ENCODE measurements at places on chromosomes 16 and 17.

GRCh38 chr17:83148317-83149028 is 69.1 kb downstream of the METRNL start:
- DNase-seq: no peak

DNA sequence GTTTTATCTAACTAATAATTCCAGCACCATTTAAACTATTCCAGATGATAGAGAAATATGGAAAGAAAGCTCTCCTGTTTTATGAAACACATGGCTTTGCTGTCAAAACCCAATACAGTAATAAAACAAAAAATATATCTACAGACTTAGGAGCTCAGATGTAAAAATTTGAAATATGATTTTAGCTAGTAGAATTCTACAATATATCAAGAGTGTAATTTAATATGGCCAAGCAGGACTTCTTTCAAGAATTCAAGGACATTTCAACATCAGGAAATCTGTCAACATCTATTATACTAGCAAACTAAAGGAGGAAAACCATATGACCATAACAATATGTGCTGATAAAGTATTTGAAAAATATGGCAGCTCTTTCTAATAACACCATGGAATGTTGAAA is 57.5 kb downstream of the CCDC182 start:
- DNase-seq: no peak

GRCh38 chr16:52436339-52437276 is 110.3 kb downstream of the TOX3 start:
- no peak for DNase-seq

GRCh38 chr16:13269905-13270528 is 368.6 kb downstream of the SHISA9 start:
- no peak for DNase-seq

DNA sequence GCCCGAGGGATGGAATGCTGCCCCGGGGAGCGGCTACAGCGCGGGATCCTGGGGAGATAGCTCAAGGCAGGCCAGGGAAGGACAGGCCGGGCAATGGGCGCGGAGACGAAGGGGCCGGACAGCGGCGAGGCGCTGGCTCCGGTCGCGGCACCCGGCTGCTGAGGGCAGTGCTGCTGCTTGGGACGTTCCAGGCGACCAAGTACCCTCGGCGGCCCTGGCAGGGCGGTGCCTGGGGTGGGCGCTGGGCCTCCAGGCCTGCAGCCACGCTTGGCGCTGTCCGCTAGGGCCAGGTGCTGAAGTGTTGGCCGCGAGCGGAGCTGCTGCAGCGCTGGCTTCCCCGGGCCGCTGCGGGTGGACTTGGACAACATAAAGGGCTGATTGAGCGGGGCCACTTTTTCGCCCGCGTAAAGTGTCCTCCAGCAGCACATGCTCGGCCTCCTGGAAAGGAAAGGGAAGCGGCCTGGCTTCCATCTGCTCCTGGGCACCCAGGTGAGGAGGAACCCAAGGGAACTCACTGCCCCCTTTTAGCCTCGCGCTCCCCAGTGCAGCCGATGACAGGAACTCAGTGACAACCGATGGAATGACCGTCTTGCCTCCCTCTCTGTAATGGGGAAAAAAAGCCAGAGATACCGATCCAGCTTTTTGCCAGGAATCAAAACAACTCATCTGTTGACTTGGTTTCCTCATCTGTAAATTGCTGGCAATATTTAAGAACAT is 23.7 kb downstream of the CLEC3A start:
- no peak for DNase-seq

GRCh38 chr17:41625602-41626001 is 1.2 kb upstream of the KRT17 start:
- DNase-seq: no peak

DNA sequence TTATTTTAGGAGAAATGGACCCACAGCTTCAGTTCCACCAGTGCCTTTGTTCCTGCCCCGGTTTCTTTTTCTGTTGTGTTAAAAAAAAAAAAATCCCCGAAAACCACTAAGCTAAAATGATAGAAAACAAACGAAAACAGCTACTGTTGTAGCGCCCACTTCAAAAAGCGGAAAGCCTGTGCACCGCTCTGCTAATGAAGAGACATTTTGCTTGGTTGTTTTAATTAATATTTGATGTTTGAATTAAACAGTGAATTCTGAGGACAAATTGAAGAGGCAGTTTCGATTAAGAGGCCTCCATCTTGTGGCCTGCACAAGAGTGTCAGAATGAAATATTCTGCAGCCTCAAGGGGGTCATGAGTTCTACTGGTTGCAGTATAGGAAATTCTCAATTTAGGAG is 186.7 kb downstream of the RPTOR start:
- no peak for DNase-seq

- DNase-seq: no peak
Measured at GRCh38 chr16:9821331-9821730, 360.9 kb downstream of the GRIN2A start.

DNA sequence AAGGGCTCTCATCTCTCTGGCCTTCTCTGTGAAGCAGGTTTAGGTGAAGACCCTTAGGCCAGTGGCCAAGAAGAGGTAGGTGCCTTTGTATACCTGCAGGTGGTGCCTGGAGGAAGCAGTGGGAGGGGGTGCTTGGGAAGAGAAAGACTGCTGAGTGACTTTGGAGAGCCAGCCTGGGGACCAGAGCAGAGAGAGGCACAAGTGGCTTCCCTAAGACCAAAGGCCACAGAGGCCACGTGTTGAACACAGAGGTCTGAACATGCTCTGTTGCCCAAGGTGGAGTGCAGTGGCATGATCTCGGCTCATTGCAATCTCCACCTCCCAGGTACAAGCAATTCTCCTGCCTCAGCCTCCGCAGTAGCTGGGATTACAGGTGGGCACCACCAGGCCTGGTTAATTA is 103.5 kb downstream of the CPPED1 start:
- no peak for DNase-seq

DNA sequence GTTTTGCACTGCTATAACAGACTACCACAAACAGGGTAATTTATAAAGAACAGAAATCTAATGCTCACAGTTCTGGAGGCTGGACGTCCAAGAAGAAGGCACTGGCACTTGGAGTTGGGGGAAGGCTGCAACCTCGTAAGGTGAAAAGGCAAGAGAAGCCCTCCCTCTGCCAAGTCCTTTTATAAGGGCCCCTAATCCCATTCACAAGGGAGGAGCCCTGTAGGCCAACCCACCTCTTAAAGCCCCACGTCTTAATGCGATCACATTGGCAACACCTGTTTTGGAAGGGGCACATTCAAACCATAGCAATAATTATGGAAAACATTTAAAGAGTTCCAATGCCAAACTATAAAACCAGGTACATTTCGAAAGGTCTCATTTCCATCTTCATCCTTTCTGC is 5.2 kb downstream of the PKD1L3 start:
- DNase-seq: no peak

- DNase-seq: peak; percentile 48
Measured at GRCh38 chr16:588639-588888, 1.3 kb upstream of the RAB40C start.

DNA sequence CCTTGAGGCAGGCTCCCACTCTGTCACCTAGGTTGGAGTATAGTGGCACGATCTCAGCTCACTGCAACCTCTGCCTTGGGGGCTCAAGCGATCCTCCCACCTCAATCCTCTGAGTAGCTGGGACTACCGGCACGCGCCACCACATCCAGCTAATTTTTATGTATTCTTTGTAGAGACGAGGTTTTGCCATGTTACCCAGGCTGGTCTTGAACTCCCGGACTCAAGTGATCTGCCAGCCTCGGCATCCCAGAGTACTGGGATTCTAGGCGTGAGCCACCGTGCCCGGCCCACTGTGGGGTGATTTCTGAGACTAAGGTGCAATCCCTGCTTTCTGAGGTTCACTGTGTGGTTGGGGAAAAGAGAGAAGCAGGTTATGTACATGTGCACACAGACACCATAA is 12.0 kb upstream of the SLC12A3 start:
- no peak for DNase-seq

- no peak for DNase-seq
Measured at GRCh38 chr16:22091721-22092120, 620 bp upstream of the VWA3A start.

DNA sequence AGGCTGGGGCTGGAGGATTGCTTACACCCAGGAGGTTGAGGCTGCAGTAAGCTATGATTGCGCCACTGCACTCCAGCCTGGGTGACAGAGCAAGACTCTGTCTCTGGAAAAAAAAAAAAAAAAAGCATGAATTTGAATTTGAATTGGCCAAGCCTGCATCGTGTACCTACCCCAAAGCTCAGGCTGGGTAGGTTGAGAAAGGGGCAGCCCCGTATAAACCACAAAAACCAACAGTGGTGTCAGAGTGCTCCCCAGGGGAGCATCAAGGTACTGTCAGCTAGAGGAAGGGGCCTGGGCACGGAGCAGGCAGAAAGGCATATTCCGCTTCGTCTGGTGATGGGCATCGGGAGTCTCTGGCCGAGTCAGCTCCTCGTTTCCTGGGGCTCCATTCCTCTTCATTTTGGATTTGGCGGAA is 40.9 kb downstream of the RAP1GAP2 start:
- DNase-seq: no peak

DNA sequence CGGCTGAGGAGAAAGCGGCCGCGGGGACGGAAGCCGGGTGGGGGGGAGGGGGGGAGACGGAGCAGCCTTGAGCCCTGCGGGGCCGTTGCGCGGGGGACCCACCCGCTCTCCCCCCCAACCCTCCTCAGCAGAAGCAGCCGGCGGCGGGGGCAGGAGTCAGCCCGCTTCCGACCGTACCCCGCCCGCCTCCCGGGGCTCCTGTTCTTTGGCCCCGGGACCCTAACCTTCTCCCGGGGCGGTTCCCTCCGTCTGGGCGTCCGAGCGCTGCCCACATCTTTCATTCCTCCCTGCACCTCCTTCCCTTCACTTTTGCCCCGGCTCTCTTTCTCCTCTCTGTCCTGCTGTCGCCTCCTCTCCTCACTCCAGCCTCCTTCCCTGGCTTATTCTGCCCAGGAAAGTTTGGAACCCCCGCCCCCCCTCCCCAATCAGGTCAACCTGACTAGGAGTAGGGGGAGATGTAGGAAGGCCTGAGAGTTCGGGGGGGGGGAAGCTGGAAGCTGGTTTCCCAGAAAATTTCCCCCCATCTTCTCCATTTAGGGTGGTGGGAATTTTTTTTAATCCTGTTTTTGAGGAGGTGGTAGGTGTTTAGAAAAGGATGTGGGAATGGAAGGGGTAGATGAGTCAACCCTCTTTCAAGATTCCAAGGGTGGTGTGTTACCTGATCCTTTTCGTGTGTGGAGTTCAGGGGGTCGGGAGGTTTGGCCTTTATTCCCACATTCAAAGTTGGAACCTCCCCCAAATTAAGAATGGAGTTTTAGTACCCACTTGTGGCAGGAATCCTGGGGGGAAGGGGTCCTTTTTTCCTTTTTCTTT is 427 bp upstream of the NLK start:
- DNase-seq: peak; percentile 3

Measured in stimulated activated CD8-positive, alpha-beta memory T cell treated with anti-CD3 and anti-CD28 coated beads, Interleukin-15, amount 100 ng/mL, for 4 hours (primary cell).